ENCODE measurements at places on chromosomes 2 and 18. TPM values are rescaled to one million over a fixed set of nuclear protein-coding genes. Genes with fewer than 3 reads are reported as not detected.

- DNase-seq, result no peak
Observed at GRCh38 chr2:227057060-227057459, 106.9 kb downstream of the COL4A4 start.

- no peak for DNase-seq
Observed at GRCh38 chr18:64083916-64084315, 65.0 kb downstream of the LINC00305 start.

GRCh38 chr2:23549821-23550530, 165.0 kb downstream of the KLHL29 start:
- DNase-seq, result no peak

DNA sequence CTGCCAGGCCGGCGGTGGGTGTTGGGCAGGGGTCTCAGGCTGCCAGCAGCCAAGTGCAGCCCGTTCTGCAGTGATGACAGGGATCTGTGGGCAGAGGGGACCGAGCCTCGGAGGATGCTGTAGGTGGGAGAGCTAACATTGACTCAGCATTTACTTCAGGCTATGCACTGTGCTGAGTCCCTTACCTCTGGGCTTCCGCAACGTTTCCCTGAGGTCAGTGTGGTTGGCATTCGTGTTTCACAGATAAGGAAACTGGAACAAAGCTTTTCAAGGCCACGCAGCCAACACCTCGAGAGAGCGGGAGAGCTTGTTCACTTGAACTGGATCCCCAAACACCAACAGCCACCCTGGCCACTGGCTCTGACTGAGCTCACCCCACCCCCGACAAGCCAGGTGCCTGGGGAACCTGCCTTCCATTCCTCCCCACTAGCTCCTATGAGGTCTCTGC, 839 bp upstream of the GPR148 start:
- DNase-seq, result no peak

DNA sequence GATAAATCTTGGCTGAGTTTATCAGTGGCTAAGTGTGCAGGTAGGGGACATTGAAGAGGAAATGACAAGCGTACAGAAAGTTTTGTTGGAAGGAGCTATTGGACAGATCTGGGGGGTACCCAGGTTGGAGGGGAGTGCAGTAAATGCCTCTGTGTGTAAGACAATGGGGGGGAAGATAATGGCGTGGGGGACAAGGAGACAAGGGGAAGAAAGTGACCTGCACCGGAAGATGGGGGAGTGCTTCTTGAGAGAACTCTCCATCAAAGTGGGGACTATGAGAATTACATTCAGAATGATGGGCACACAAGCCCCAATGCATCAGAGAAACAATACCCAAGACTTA, 190.0 kb downstream of the ALPK2 start:
- no peak for DNase-seq

DNA sequence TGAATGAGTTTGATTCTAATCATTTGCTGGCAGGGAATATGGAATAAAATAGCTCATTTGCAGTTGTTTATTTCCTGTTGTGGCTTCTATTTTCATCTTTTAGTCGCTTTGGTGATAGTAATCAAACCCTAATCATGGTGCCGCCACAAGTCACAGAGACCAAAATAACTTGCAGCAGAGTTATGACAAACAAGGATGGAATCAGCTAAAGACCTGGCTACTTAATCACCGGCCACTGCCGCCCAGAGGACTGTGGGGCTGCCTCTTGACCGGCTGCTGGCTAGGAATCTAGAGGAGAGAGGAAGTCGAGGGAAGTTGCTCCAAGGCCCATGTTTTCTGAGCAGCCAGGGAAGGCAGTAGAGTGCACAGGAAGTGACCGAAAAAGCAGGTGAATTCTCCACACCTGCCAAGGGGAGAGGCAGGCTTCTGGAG, 5.1 kb upstream of the SMAD7 start:
- peak; percentile 61 for DNase-seq

The RAX gene
- not detected for total RNA-seq

GRCh38 chr2:114949228-114949804, 506.9 kb downstream of the DPP10 start:
- DNase-seq, result no peak

The AFF3 gene
- 20.1 TPM for total RNA-seq

GRCh38 chr2:149738767-149739166, 151.2 kb upstream of the MMADHC start:
- DNase-seq, result no peak

- DNase-seq, result no peak
Observed at GRCh38 chr2:227201771-227202170, 37.3 kb downstream of the COL4A3 start.

DNA sequence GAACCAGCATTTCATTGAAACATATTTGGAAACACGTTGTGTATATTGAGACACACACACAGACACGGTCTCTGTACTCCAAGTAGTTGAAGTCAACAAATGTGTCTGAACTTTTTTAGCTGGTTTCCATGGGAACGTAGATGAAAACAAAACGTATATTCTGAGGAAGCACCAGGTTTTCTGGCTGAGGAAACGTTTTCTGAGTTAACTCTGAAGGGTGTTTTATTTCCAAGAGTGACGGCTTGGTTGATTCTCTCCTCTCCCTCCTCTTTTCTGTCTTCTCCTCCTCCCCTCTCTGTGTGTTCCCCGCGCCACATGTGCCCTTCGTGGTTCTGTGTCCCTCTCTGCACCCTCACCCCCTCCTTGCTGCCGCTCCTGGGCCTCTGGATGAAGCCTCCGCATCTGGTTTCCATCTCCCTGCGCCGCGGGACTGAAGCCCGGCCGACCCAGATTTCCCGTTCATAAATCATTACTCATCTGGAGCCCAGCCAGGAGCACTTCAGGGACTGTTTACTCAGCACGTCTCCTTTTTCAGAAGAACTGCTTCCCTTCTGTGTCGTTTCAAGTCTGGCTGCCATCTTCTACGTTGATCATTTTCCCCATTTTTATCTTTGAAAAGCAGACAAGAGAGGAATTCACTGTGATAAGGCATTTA, 122.7 kb downstream of the COL6A3 start:
- peak; percentile 90 for DNase-seq

DNA sequence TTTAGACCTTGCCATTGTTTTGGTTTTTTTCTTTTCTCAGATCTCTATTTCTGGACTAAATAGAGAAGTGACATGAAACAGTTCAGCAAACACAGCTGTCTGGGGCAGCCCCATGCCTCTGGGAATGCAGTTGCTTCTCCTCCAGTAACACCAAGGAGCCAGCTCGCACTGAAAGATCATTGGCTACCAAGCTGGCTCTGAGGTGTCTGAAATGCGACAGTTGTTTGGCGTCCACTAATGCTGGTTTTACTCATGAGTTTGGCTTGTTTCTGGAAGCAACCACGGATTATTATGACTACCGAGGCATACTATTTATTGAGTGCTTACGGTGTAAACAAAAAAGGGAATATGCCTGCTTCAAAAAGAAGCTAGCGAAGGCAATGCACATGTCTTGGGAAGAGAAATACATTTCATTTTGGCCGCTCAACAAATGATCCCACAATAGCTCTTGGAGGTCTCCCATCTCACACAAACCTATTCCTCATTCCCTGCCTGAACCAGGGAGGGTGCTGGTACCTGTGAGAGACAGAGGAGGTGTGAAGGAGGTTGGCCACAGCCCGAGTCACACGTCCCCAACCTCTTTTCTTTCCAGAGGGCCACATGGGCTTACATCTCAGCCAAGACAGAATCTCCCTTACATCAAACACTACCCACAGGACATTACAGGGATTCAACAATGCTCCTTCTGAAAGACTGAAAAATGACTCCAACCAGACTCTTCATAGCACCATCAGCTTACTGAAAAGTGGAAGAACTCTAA, 37.5 kb upstream of the NEB start:
- DNase-seq, result no peak

DNA sequence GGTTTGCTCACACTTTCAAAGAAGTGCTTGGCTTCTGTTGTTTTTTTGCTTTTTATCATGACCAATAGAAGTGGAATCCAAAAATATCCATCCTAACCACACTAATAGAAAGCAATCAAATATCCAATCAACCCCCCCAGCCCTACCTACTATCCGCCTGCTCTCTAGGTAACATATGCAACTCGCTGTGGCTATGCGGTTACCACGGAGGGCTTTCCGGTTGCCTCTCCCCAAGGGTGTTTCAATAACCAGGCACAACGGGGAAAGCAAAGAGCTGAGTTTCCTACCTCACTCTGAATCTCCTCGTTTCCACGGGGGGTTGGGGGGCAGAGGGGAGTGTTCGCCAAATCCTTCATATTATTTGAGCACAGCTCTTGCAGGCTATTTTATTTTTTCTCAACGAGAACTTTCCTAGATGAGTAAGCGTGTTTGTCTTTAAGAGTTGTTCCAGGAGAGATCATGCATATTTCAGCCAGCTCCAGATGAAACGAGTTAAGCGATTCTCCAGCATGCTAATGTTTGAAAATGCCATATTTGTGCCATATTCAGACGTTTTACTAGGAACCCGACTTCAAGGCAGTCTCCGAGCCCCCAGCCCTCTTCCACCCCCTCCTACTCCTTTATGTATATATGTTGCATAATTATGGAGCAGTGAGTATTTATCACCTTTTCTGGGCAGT, 30.3 kb downstream of the PAX3 start:
- DNase-seq, result no peak

DNA sequence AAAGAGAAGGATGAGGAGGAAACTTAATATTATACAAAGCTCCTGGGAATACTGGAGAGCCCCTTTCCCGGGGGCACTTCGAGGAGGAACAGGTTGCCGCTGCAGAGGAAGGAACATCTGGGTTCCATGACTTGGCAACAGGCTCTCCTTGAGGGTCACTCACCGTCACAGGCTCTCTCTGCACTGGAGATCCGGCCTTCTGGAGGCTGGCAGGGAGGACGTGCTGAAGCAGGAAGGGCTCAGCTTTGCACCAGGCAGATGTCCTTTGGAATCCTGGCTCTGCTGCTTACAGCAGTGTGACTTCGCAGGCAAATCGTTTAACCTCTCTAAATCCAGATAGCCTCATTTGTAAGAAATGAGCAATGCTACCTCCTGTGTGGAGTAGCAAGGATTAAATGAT, 2.9 kb upstream of the DPYSL5 start:
- DNase-seq, result no peak

DNA sequence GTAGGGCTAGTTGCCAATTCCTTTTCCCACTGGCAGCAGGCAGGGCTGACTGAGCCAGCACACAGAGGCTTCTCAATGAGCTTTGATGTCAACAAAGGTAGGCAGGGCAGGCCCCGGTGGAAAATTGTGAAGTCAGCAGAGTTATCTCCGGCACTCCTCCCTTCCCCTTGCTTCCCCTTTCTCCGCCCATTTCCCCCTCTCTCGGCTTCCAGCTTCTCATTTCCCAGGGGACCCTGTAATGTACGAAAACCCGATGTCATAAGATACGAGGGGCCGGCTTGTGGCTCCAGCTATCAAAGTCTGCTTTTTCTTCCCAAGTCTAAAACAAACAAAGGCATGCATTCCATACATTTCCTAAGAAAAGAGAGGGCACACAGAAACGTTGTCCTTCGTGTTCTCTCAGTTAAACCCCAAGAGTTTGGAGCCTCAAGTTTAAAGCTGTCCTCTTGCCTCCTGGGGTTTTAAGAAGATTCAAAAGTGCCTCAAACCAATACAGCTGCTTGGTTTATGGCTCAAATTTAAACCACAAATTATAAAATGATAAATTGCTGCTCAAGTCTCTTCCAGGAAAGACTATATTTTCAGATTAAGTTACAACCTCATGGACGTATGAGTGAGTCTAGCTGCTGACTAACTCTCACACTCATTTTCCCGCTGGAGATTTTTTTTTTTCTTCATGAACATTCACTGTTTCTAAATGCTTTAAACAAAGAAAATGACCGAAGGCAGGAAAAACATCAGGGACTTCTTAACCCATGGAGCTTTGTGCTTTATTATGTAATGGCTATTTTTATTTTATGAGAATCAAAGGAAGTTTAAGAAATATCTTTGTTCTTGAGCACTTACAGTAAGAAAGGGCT, 27.2 kb upstream of the EML4 start:
- DNase-seq, result no peak

The CD207 gene
- total RNA-seq, result not detected

DNA sequence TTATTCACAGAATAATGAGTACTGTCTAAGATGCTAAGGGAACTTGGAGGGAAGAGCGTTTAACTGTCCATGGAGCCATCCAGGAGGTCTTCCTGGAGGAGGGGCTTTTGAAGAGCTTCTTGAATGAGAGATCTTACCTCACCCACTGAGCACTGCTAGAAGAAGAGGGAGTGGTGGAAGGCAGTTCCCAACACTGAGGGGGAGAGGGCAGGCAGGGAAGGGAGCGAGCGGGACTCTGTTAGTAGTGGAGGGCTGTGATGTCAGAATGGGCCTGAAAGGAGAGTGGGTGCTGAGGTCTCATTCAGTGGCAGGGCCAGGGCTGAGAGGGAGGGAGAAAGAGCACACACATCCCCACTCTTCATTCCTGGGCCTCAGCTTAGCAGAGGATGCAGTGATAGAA, 65.0 kb downstream of the NCK2 start:
- DNase-seq, result no peak

- no peak for DNase-seq
Observed at GRCh38 chr2:108492364-108492763, 41.9 kb upstream of the LIMS1 start.

GRCh38 chr2:75466708-75467311, 93.9 kb downstream of the EVA1A start:
- DNase-seq, result no peak

- DNase-seq, result no peak
Observed at GRCh38 chr18:49843131-49843530, 29.8 kb upstream of the ACAA2 start.

DNA sequence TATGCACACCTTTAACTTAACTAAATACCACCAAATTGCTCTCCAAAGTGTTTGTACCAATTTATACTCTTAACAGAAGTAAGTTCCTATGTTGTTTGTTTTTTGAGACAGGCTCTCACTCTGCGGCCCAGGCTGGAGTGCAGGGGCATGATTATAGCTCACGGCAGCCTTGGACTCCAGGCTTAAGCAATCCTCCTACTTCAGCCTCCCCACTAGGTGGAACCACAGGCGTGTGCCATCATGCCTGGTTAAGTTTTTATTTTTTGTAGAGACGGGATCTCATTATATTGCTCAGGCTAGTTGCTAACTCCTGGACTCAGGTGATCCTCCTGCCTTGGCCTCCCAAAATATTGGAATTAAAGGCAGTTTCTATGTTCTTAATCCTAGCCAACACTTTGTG, 13.1 kb upstream of the NAB1 start:
- no peak for DNase-seq

GRCh38 chr2:237132799-237133198, 47.1 kb downstream of the COPS8 start:
- DNase-seq, result no peak

The GAL3ST2 gene
- 0.49 TPM for total RNA-seq

The GALR1 gene
- under 0.01 TPM for total RNA-seq

The CROCC2 gene
- total RNA-seq, result not detected

GRCh38 chr2:62540408-62541168, 34.6 kb upstream of the TMEM17 start:
- DNase-seq, result no peak

DNA sequence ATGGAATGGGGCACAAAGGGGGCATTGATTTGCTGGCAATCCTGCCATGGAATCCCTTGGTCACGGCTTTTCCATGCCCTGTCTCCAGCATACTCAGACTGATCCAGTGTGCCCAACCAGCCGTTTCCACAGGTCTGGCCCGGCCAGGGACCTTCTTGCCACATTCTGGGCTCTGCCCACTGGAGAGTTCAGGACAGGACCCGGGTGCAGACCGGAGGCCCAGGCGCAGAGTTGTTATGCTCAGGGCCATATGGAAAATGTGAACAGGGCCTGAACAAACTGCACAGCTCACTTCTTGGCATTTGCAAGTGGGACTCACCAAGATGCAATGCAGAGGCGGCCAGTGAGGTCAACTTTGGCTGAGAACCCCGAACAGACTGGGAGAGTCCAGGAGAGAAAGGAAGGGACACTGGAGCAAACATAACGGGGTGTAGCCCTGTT, 15.6 kb upstream of the ASAP2 start:
- peak; percentile 91 for DNase-seq
